Activated CD4-positive, alpha-beta T cell treated with anti-CD3 and anti-CD28 coated beads, Interleukin-10, Interleukin-2, amounts not matched to agents 100 ng/mL and 50 ng/mL, durations not matched to agents 16 hours and 8 hours (primary cell): ENCODE measurements at places on chromosomes 7 and 10.

DNA sequence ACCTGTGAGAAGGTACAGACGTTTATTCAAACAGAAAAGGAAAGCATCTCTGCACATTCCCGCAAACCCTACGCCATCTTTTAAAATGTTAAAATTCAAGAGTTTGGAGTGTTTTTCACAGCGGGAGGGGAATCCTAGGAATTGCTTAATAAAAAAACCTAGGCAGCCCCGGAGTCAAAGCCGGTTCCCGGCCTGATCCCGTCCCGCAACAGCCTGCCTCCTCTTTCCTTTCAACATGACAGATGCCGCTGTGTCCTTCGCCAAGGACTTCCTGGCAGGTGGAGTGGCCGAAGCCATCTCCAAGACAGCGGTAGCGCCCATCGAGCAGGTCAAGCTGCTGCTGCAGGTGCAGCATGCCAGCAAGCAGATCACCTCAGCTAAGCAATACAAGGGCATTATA, 123.0 kb upstream of the VSTM2A start:
- DNase-seq: no peak

- no peak for DNase-seq
These were observed 290.9 kb downstream of the CAMK1D start for GRCh38 chr10:12639996-12640944.

DNA sequence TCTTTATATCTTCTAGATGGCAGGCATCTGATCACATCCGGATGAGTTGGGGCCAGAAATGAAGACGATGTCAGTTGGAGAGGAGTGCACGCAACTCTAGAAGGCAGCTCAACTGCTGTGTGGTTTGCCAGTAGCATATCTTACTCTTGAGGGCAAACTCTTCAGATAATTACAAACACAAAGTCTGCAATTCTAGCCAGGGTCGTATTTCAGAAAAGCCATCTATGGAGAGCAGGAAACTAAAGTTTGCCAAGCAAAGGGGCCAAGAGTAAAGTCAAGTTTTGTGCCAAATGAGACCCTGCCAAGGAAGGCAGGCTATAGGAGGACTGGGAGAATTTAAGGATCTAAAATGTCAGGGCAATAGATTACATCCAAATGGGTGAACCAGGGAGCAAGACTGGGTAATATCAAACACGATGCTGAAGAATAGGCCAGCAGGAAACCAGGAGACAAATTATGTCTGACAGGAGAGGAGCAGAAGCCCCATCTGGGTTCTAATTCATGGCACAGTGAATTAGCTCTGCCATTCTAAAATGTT, 312.5 kb upstream of the SEMA3C start:
- no peak for DNase-seq

DNA sequence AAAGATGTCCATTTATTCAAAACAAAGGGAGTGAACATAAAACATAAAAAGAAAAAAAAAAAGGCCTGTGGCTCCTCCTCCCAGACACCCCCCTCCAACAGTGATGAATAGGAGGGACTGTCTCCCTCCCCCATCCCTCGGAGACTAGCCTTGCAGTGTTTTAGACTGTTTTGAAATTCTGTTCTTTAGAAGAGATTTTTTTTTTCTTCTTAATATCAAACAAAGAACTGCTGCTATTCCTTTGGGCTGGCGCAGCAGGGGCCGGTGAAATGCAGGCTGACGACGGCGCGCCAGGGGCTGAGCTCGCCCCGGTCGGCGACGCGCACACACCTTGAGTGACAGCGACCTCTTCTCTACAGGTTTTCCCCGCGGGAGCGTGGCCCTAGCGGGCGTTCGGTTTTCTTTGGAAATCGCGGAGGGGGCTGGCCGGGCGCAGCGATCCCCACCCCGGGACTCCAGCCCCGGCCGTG, at the start of gene LANCL2:
TSS of gene LANCL2 (plus strand) at position 133 of the 470 bp plus-strand sequence. CDS start 689 bp downstream, outside the sequence.
- DNase-seq: no peak

GRCh38 chr7:80665526-80665925, 27.1 kb downstream of the CD36 start:
- no peak for DNase-seq

DNA sequence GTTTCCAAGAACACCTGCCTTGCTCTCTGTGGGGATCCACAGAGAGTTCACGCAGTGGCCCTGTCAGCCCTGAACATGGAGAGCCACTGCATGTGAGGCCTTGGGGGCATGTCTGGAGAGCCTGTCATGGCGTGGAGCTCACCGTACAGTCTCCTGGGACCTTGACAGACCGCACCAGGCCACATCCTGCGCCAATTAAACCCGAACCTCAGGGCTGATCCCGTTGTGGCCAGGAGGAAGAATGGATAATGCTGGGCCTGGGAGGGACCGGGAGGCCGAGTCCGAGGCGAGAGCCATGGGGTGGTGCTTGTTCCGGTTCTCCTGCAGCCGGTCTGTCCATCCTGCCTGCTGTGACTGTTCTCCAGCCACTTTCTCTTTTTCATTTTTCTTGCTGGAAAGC, 68.7 kb downstream of the DNAJB6 start:
- no peak for DNase-seq

DNA sequence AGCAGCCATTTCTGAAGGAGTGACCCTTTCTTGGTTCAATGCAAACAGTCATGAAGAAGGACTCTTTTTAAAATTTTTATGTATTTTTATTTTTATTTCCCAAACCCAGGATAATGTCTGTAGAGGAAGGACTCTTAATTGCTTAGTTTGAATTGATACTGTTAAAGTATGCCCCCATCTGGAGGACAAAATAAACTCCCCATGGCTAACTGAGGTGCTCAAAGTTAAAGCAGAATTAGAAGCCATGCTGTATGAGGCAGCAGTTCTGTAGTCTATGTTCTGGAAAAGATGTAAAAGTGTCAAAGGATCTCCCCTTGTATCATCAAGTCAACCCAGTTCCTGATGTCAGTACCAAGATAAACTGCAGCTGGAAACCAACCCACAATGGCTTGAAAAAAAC, 617.9 kb upstream of the GRM3 start:
- DNase-seq: no peak
